ENCODE measurements at places on chromosomes 7 and 10. TPM values are rescaled to one million over a fixed set of nuclear protein-coding genes. Genes with fewer than 3 reads are reported as not detected.
A peak's percentile ranks its signal among the peaks of the same experiment; 100 is the strongest.

DNA sequence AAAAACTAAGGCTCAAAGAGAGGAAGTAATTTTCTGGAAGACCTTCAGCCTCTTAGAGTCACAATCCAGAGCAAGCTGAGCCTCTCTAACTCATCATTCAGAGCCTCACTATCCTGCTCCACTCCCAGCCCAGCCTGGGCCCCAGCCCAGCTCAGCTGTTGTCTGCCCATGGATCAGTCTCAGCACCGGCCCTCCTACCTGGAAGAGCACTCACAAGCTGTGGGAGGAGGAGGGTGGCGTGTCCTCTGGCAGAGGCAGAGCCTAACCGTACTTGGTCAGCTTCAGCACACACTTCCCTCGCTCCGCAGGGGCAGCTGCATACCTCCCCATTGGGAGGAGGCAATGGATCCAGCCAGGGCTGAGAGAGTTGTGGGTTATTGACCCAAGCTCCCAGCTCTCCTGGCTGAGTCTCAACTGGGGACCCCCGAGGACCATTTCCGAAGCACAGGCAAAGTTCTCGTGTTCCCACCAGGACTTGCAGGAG is 66.7 kb upstream of the GPR26 start:
- no peak for DNase-seq

DNA sequence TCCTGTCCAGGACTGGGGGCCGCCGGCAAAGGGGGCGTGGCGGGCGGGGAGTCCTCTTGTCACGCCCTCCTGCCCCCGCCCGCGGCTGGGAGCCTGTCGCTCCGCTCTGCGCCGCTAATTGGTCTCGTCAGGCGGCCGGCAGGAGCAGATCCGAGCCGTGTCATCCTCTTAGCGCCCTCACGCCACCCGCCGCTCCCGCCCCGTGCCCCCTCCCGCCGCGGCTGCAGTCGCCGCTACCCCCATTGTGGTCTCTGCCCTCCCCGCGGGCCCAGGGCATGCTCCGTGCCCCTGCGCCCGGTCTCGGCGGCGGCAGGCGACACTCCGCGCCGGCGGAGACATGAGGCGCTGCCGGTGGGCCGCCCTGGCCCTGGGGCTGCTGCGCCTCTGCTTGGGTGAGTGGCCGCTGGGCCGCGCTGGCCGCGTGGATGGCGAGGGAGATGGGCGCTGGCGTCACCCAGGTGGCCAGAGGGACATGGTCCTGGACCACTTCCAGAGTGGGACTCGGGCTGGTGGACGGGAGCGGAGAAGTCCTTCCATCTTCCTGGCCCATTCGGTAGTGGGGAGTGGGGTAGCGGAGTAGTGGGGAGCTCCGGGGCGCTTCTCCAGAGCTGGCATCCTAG is at the start of gene CDHR1:
CDHR1 (plus strand) TSS at position 114 of the 620 bp plus-strand sequence; CDS start at position 338, 224 bp downstream.
- DNase-seq, result no peak

GRCh38 chr7:78125884-78126283 is 327.3 kb downstream of the PHTF2 start:
- peak; percentile 58 for DNase-seq

DNA sequence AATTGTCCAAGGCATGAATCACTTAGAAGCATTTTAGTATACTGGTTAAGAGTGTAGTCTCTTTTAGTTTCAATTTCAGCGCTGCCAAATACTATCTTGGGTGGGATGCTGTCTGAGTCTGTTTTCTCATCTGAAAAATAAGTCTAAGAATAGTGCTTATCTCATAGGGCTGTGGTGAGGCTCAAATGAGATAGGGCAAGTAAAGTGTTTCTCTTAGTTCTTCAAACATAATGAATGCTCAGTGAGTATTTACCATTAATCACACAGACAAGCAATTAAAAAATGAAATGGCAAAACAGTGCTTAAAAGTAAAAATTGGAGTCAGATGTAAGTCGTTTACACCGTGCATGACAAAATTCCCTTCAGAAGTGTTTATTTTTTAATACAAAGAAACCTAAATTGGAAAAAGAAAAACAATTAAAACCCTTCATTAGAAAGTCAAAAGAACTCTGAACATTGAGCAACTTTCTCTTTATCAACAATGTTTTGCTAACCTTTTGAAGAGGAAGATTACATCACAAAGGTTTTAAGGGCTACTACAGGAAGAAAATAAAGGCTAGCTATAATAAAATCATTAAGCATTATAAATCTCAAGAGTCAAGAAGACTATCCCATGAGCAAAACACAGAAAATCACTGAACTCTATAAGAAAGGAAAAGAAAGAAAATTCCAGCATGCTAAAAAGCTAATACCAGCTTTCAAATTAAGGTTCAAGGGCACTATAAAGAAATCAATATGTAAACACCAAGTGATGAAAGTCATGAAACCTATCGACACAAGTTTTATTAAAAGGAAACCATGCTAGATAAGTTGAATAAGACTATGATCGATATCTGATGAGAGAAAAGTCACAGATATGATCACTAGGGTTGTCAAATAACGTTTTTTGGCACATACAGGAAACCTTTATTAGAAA is 45.6 kb upstream of the C1GALT1 start:
- peak; percentile 34 for DNase-seq

- DNase-seq, result no peak
These were observed 52.8 kb upstream of the TMEM273 start for GRCh38 chr10:49240946-49241345.

DNA sequence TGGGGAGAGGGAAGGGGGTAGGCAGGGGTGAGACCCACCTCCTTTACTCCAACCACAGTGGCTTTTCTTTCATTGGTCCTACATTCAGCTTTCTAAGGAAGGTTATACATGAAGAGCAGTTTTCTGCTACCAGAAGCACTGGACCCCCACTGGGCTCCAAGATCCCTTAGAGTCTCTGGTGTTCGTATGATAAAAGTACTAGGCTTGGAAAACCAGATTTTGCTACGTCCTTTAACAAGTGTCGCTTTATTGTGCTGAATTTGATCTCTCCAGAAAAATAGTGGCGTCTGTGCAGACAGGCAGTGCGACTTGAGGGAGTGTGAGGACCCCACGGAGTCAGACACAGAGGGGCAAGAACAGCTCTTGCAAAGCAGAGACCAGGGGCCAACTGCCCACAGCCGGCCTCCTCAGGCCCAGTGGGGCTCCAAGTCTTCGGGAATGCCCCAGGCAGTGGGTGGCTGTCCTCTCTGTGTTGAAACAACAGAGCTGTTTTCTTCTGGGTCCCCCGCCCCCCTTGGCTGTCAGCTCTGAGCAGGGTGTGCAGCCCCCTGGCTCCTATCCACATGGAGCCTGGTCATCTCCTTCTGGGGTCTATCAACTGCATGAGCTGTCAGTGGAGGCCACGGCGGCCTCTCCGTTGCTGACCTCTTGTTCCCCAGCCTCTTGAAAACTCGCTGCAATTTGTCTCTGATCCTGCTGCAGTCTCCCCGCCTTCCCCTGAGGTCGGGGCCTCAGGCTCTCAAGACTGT is 333.2 kb downstream of the RPS24 start:
- no peak for DNase-seq

GRCh38 chr10:71486484-71487114 is 89.9 kb downstream of the CDH23 start:
- DNase-seq, result peak; percentile 26

DNA sequence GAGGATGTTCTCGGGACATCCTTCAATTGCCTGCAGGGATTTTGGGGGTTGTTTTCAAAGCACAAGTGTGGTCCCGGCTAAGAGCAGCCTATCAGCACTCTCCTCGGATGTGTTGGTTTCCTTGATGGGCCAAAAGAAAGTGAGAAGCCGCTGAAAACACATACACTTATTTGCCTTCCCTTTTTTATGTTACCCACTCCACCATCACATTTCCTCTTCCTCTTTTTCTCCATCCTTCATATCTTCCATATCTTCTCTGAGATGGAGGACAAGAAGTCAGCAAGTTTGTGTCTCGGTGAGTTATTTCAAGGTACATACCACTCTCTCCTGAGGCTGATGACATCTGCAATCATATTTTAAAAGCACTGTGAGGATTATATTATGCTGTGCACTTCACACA is 64.0 kb downstream of the ZNF33B start:
- no peak for DNase-seq

DNA sequence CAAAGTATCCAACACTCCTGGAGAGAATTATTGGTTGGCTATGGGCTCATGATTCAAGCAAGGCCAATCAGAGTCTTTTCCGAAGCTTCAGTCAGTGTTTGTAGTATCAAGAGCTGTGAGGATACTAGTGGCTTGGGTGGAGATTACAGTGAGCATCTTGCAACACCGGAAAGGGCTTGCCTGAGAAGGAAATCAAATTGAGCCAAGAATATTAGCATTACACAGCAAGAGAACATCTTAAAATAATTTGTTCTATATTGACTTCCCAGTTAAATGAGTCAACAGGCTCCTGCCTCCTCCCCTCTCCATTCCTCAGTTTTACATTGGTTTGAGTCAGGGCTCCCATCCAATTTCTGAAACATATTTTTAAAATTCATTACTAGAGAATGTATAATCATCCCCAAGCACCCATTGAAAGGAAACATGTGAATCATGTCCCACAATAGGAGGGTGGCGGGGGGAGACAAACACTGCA is 127.4 kb downstream of the ELAPOR2 start:
- DNase-seq, result no peak

DNA sequence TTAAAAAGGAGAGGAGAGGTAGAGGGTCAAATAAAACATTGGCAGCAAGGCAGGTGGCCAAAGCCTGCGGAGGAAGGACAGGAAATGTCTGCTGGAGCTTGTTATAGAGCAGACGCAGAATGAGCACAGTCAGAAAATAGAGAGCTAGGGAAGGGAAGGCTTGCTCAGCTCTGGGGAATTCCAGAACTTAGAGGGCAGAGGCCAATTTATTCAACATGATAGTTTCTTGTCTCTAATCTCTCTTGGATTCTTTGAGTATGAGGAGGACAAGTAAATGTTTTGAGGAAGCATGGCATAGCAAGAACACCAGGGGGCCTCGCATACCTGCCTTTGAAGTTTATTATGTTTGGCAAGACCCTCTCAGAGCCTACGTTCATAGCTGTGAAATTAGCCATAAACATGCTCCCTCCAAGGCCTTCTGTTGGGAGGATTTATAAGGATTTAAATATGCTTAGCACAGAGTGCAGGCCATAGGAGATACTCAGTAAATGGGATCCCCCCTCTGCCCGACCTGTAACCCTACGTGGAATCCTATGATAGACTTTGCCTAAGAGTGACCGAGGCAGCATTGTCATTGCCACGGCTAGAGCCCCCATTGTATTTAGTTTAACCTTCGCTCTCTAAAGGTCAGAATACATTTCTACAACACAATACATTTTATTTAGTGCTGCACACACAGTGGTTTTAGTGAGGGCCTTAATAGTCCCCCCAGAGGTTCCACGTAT is 293.9 kb downstream of the CCDC3 start:
- peak; percentile 15 for DNase-seq

Gene AKR1C2
- 140 TPM for polyA plus RNA-seq

GRCh38 chr10:129090165-129090564 is 376.9 kb upstream of the MGMT start:
- no peak for DNase-seq

DNA sequence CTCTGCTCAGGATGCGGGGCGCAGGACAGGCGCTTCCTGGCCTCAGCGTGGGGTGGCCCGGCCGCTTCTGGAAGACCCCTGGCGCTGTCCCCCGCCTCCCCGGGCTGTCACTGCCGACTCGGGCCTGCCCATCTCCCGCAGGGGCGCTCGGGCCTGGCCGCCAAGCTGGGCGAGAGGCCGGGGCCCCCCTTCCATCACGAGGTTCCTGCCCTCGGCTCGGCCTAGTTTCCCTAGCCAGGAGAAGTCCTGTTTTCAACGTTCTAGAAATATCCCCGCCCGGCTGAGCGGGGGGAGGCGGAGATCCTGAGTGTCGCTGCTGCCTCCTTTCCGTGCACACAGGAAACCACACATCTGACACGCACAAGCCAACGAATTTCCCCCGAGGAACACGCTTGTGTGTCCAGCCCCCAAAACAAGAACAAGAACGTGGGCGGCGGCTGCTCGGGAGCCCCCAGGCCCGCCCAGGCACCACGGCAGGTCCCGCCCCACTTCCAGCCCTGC is 33.7 kb downstream of the AP5Z1 start:
- no peak for DNase-seq

GRCh38 chr10:85008488-85009184 is 680.2 kb downstream of the CCSER2 start:
- DNase-seq, result no peak

Gene MRC1
- not detected for polyA plus RNA-seq

- no peak for DNase-seq
These were observed 217.7 kb upstream of the KCND2 start for GRCh38 chr7:120055300-120055699.

DNA sequence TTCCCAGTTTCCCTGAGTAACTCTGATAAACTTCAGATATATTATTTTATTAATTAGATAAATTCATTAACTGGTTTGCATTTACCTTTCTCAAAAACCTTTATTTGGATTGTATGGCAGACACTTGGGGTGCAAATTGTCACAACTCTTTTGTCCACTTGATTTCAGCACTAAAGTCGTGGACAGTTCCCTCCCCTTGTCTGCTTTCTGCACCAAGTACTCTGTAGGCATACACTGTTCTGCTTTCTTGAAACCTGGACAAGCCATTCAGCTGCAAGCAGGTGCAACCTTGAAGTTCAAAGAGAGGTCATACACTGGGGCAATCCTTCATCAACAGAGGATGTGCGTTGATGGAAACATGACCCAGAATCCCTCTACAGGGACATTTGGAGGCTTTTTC is 162.9 kb downstream of the ARL5B start:
- peak; percentile 1 for DNase-seq

Gene CDNF
- polyA plus RNA-seq, result 0.29 TPM

DNA sequence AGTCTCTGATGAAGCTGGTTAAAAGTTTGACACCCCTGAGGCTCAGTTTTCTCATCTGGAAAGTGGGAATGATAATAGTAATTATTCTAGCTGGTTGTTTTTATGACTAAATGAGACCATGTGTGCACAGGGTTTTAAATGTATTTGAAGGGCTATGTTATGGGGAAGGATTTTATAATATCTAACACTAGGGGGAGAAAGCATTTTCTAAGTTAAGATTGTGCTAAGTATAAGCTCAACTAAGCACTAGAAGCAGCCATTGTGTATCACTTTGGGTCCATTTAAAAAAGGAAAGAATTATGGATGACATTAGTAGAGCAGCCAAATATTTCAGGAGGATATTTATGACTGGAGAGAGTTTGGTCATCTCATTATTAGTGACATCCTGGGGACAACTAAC is 49.5 kb upstream of the CREB5 start:
- DNase-seq, result no peak

DNA sequence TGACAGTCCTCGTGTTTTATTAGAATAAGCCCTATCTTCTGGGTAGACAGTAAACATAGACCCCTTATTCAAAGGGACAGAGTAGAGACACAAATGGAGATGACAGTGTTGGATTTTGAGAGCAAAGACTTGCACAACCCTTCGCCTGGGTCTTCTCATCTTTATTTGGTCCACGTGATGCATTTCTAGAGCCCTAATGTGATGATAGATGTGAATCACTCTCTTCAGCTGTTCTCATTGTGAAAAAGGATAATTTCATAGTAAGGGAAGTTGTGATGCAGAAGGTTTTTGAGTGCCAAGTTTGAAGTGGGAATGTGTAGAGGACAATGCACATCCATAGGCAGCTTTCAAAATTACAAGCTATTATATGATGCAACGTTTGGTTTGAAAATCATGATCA is 86.3 kb downstream of the CREB5 start:
- DNase-seq, result no peak

GRCh38 chr10:13775786-13776775 is 189.3 kb downstream of the PRPF18 start:
- no peak for DNase-seq

- no peak for DNase-seq
These were observed 33.9 kb downstream of the STOX1 start for GRCh38 chr10:68861253-68861652.

- no peak for DNase-seq
These were observed 137.3 kb upstream of the NANOS1 start for GRCh38 chr10:118892255-118892654.

Gene HPSE2
- polyA plus RNA-seq, result 0.01 TPM
